ENCODE measurements at places on chromosomes 2 and 18.

DNA sequence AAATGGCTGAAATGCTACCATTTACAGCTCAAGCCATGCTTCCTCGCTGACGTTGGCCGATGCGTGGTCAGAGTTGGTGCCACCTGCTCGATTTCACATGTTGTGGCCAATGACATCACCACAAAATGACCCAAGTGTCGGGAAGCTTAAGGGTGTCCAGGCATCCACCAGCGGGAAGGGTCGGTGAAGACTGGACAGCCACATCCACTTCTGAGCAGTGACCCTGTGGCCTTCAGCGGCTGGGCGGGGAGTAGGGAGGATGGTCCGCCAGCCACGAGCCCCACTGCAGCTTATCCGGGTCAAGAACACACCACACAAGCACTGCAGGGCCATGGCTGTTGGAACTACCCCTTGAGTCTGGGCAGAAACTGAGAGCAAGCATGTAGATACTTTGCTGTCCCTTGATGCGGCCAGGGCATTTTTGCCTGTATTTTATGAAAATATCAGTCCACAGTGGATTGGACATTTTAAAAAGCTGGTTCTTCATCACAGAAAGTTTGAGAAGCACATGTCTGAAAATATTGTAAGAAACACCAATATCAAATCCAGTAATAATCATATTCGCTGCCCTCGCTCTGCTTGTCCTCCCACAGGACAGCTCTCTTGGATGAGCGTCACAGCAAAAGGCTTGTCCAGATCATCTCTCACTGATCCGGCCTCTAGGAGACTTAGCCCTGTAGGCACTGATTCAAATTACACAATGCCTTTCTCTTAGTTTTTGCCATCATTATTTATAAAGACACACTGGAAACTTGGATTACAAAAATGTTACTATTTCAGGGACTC, 174.0 kb downstream of the TWIST2 start:
- no peak for DNase-seq

DNA sequence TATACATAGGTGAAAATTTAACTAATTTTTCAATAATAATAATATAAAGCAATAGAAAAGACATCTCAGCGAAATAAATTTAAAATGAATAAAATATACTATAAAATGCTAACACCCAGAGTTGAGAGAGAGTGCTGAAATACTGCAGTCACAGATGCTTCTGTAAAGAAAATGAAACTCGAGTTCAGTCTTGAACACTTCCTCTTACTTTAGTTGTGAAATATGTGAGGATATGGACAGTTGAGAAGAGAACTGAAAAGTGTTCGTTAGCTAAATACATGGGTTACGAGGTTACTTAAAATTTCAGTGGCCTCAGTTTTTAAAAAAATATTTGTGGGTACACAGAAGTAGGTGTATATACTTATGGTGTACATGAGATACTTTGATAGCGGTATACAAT, 106.8 kb downstream of the DNAH7 start:
- no peak for DNase-seq

DNA sequence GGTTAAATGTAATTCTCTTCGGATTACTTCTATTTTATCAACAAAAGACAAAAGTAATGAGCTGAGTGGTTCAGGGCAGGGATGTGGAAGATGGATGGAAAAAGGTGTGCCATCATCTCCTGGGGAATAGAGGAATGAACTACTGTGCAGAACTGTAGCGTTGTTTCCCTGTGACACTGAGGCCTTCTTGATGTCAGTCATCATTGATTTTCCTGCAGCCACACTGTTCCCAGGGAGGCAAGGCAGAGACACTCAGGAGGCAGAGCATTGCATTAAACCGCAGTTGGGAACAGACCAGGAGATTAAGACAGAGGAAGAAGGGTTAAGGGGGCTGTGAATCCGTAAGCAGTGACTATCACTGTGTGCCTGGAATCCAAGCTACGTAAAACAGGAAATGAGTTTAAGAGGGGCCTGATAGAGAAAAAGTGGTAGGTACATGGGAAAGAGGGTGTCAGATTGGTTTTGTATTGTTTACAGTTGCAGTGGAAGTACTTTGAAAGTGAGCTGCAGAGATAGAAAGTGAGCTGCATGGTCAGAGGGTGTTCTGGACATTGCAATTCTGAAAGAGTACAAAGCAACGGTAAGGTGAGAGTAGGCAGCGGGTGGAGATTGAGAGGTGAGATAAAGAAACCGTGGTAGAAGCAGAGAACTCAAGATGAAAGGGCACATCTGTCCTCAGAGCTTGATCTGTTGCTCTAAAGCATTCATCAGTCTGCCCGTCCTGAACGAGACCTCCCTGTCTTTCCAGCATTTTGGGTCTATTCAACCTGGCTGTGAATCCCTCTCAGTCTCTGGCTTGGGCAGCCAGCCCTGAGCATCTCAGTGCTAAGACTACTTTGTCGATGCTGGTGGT, 793.4 kb upstream of the CELF4 start:
- no peak for DNase-seq

- no peak for DNase-seq
Measured at GRCh38 chr2:3489764-3490115, 29.6 kb downstream of the ADI1 start.

DNA sequence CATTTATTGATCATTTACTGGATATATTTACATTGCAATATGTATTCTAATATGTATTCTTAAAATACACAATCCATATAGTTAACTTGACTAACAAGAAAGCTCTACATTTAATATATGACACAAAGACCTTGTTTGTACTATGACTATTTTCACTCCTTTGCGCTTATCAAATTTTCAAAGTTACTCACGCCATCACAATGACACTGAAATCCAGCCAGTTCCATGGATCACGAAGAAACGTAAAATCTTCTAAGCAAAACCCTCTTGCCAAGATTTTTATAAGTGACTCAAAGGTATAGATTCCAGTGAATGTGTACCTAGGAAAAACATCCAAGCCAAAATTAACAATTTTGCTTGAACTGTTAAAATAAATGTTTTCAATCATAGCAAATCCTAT, 39.6 kb downstream of the SCN3A start:
- DNase-seq: no peak

GRCh38 chr2:226426292-226426736, 373.3 kb downstream of the IRS1 start:
- no peak for DNase-seq

DNA sequence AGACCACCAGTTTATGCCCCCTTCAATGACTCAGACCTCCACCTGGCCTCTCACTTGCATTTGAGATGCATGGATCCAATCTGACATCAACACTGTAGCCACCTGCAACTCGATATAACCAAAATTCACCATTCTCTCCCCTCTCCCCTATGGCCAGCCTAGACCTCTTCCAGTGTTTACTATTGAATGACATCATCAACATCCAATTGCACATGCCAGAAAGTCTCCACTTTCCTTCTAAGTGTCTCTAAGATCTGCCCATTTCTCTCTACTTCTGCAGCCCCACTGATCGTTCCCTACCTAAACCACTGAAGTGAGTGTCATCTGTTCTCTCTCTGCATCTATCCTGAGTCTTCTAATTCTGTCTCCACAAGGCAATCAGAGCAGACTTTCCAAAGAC, 151.3 kb upstream of the APCDD1 start:
- no peak for DNase-seq

GRCh38 chr2:238075397-238075796, 14.6 kb downstream of the SCLY start:
- DNase-seq: no peak

DNA sequence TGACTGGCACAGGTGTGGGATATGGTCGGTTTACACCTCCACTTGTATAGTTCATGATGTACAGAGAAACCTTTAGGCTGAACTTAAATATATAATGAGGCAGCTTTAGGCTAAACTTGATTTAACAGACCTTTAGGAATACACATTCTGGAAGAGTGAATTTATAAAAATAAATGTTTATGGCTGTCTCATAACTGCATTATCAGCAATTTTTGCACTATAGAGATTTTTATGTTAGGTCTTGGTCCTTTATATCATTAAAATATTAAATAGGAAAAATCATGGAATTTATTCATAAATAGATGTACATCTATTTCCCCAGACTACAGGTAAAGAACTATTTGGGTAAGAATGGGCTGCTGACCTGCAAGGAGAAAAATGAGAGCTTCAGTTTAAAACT, 19.8 kb downstream of the RAB27B start:
- no peak for DNase-seq

GRCh38 chr2:164967781-164968228, 12.5 kb upstream of the SLC38A11 start:
- DNase-seq: no peak

- no peak for DNase-seq
Measured at GRCh38 chr2:37992601-37993000, 67.5 kb downstream of the RMDN2 start.

DNA sequence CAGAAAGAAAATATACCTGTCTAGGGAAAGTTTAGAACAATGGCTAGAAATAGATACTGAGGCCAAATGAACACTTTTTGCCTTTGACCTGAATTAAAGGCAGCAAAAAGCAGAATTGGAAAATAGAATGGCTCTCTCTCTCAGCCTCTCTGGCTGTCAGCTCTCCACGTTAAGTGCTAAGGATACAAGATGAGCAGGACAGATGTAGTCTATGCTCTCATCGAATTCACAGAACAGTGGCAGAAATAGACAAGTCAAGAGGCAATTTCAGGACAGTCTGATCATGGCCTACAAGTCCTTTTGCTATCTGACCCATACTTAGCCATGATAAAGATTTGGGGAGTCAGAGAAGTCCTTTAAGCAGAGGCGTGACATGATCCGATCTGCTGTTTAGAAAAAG, 120.2 kb upstream of the CREB1 start:
- no peak for DNase-seq

GRCh38 chr2:240395896-240396622, 39.4 kb upstream of the GPC1 start:
- DNase-seq: no peak

GRCh38 chr18:55116863-55117262, 157.6 kb upstream of the CCDC68 start:
- DNase-seq: no peak

- no peak for DNase-seq
Measured at GRCh38 chr2:172763079-172763478, 27.4 kb downstream of the RAPGEF4 start.

GRCh38 chr2:149446748-149447147, 116.4 kb downstream of the LYPD6 start:
- DNase-seq: no peak

- DNase-seq: no peak
Measured at GRCh38 chr18:1998121-1998520, 573.2 kb downstream of the METTL4 start.

GRCh38 chr2:129430911-129431310, 548.6 kb upstream of the RAB6C start:
- no peak for DNase-seq

DNA sequence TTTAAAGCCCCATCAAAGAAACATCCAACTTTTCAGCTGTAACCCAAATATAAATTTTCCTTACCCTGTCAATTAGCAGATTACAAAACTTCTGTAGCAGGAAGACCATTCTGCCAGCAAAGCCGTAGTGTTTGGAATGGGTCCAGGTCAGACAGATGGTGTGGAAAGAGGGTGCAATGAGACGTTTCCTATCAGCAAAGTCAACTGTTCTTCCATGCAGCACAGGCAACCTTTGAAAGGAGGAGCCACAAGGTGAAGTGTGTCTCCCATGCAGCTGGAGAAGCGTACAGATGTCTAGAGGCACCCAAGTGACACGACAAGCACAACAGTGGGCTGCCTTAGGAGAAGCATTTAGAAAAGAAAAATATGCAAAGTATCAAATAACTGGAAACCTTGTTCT, 83.7 kb downstream of the SP3 start:
- no peak for DNase-seq

GRCh38 chr2:120774557-120775160, 39.0 kb downstream of the GLI2 start:
- no peak for DNase-seq

DNA sequence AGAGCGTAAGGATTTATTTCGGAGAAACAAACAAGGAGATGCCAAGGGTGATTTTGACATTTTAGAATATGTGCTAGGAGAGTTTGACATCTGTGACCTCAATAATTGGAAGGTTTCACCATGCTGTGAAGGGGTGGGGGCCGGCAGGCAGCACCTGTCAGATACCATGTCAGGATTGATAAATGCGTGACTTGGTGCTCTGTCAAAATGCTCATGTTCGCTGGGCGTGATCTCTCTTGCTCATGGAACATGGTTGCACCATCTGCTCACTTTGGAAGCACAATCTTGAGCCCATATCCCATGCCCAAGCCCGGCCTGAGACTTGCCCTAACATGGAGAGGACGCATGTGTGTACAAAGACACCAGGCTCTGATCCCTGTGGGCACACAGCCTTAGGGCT, 347.6 kb downstream of the RNF144A start:
- DNase-seq: no peak

GRCh38 chr2:195119231-195119630, 537.8 kb upstream of the SLC39A10 start:
- DNase-seq: no peak

Data from stimulated activated CD4-positive, alpha-beta T cell treated with anti-CD3 and anti-CD28 coated beads, Interleukin-12 subunit alpha, Interleukin-12 subunit beta, amount 100 ng/mL, for 24 hours (primary cell).